Skeletal muscle tissue (tissue), 5 donors: ENCODE measurements at places on chromosomes 12 and 14. TPM values are rescaled to one million over a fixed set of nuclear protein-coding genes. Genes with fewer than 3 reads are reported as not detected.

The AHNAK2 gene
- total RNA-seq: 11.5 TPM

The RPGRIP1 gene
- total RNA-seq: not detected

The OR4K1 gene
- total RNA-seq: not detected

The GLT8D2 gene
- total RNA-seq: 36.5 TPM

The ASB2 gene
- total RNA-seq: 16.2 TPM

The TMEM117 gene
- 9.9 TPM for total RNA-seq

The SMIM41 gene
- not detected for total RNA-seq

The ITFG2 gene
- 18.8 TPM for total RNA-seq

The JAG2 gene
- total RNA-seq: 33.9 TPM

The STX2 gene
- total RNA-seq: 13.6 TPM

The KITLG gene
- total RNA-seq: 14.6 TPM

The AICDA gene
- total RNA-seq: not detected

The BMP4 gene
- total RNA-seq: 5.2 TPM

The LMO3 gene
- total RNA-seq: 2.6 TPM

The NACA gene
- 910 TPM for total RNA-seq

The MGAT4C gene
- total RNA-seq: 1.0 TPM

The KRT76 gene
- not detected for total RNA-seq

The CPM gene
- total RNA-seq: 2.1 TPM
